ENCODE measurements at places on chromosomes 1 and 21.

DNA sequence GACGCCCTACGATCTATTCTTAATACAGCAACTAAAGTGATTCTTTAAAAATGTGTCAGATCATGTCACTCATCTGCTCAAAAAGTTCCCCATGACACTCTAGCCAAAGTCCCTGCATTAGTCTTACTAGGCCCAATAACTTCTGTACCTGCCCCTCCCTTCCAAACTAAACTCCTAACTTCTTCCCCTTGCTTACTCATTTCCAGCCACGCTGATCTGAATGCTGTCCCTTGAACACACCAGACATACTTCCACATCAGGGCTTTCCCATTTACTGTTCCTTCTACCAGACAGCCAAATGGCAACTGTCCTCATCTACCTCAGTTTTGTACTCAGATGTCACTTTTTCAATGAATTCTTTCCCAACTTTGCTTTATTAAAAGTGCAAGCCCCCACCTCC is 1.2 kb downstream of the PPT1 start:
- no peak for DNase-seq

DNA sequence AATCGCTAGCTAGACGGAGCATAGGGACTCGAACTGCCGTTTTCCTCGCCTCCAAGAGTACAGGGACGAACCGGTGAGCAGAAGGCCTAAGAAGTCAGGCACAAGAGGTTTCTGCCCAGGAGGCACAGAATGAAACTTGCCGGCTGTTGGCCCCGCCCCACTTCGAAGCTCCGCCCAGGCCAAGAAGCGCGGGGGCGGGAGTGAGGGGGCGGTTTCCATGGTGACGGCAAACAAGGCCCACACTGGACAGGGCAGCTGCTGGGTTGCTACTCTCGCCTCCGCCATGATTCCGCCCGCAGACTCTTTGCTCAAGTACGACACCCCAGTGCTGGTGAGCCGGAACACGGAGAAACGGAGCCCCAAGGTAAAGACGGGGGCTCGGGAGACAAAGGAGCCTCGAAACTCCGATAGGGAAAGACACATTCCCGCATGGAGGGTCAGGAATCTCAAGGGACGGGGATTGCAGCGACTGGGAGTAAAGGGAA is at the start of gene DNALI1:
DNALI1 (plus strand) TSS at position 229 of the 485 bp plus-strand sequence; CDS start at position 284, 55 bp downstream.
- no peak for DNase-seq

DNA sequence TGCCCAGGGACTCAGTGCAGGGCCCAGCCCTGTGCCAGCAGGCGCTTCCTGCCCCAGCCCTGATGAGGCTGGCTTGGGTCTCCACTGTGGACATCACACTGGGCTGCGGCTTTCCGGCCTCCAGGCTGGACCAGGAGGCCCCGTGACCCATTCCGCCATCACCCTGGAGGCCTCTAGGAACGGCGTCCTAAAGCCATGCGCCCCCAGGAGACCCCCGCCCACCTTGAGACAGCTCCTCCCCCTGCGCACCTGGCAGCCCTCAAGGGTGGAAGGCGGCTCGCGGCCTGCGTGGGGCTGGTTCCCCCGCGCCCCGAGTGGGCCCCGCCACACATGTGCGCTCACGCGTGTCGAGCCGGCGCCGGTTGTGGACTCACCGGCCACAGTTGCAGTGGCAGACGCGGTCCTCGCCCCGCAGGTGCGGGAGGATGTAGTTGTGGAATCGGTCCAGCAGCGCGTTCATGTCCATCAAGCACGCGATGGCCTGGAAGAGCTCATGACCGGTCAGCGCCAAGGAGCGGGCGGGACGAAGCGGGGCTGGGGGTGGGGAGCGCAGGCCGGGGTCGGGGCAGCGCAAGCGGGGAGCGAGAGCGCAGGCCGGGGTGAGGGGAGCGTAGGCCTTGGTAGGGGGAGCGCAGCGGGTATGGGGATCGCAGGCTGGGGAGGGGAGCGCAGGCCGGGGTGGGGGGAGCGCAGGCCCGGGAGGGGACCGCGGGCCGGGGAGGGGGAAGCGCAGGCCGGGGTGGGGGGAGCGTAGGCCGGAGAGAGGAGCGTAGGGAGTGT is 924 bp downstream of the TMEM240 start:
- no peak for DNase-seq

DNA sequence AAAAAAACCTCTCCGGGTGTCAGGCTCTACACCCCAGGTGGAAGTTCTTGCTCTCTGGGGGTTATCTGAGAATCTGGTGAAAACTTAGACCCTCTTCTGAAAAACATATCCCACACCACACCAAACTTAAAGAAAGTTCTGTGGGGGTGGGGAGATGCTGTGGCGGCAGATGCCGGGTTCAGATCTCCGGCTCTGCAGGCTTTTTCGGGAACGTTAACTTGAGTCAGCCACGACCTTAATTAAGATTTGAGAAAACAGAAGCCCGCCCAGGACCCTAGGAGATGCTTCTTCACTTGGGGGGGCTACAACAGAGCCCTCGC is 2.3 kb downstream of the RCC2 start:
- DNase-seq, result no peak

- no peak for DNase-seq
Observed at GRCh38 chr1:216045400-216045799, 377.8 kb downstream of the USH2A start.

DNA sequence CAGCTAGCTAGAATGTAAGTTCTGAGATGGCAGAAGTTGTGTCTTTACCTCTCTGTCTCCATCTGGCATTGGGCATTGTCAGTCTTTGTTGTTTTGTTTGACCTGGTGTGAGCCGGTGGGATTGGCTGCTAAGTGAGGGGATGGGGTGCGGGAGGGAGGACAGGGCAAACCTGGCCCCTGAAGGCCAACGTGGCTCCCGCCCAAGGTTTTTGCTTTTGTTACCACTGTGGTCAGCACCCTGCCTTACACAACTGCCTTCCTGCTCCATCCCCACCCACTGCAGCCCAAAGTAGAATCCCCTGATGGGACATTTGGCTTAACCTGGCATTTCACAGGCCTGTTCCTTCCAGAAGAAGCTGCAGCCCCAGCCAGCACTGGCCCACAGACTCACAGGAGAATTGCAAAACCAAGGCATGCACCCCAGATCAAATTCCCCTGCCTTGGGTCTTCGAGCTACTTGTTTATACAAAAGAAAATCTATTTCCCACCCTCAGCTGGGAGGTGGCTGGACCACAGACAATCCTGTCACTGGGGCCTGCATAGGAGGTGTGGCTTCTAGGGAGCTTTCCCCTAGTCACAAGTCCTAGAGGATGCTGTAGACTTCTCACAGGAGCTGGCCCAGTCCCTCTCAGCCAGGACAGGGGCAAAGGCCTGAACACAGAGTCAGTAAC is 147.5 kb downstream of the TRABD2B start:
- no peak for DNase-seq

- DNase-seq, result no peak
Observed at GRCh38 chr1:115012006-115012405, 17.6 kb upstream of the TSHB start.
